Neural crest cell (in vitro differentiated cells): ENCODE measurements at places on chromosomes 1 and 21. TPM values are rescaled to one million over a fixed set of nuclear protein-coding genes. Genes with fewer than 3 reads are reported as not detected.

ASAP3 gene
- 45.5 and 45.8 TPM in 2 replicates for total RNA-seq

PDZK1 gene
- total RNA-seq = 0.33 and 1.0 TPM in 2 replicates

CYP4A11 gene
- total RNA-seq = not detected in 2 replicates

- DNase-seq = no peak
Measured at GRCh38 chr1:226378071-226378470, 29.8 kb downstream of the PARP1 start.

GRCh38 chr1:41122851-41123518 is 101.5 kb upstream of the SLFNL1 start:
- DNase-seq = peak; percentile 4
